ENCODE measurements at places on chromosomes 4 and X.

DNA sequence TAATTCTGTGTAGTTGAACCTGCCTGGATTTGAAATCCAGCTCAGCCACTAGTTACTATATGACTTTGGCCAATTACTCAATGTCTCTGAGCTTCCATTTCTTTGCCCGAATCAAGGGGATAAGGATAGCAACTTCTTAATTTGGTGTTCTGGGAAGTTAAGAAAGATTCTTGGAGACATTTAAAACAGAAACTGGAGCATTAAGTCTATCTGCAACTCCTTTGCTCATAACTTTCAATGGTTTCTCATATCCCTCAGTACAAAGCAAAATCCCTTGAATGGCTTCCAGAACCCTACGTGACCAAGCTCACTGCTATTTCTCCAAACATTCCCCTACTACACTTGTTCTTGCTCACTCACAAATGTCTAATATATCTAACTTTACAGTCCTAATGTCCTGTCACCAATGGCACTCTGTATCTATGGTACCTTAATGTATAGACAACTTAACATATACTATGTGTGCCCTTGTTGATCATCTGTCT, 849.1 kb upstream of the SLIT2 start:
- DNase-seq: no peak

DNA sequence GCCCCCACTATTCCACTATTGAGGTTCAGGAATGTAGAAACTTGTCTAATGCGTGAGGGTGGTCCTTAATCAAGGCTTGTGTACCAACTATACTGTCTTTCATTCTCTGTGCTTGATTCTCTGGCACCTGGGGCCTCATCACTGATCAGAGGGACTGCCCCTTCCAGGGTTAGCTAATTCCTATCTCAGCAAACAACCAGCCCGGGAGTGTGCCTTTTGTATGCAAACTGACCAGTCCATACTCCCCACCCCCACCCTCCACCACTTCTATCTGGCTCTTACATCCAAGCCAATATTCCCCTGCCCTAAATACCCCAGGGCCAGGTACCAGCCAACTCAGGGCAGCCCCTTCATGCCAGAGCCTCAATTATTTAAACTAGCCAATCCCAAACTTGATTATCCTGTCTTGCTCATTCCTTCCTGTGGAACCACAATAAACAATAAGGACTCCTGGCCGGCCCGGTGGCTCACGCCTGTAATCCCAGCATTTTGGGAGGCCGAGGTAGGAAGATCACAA, 59.3 kb downstream of the FTHL17 start:
- no peak for DNase-seq

DNA sequence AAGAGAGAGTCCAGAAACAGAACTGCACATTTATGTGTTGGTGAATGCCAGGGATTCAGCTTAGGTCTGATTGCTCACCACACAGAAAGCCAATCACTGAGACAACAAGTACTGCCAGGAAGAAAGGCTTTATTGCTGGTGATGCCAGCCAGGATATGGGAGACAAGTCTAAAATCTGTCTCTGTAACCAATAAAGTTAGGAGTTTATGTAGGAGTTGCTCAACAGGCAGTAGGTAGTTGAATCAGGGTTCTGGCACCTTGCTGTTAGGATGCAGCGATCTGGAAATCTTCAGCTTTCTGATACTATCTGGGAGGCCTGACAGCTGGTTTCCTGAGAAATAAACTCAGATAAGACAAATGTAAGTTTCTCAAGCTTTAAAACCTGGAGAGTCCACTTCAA, 120.2 kb upstream of the ENPP6 start:
- no peak for DNase-seq

DNA sequence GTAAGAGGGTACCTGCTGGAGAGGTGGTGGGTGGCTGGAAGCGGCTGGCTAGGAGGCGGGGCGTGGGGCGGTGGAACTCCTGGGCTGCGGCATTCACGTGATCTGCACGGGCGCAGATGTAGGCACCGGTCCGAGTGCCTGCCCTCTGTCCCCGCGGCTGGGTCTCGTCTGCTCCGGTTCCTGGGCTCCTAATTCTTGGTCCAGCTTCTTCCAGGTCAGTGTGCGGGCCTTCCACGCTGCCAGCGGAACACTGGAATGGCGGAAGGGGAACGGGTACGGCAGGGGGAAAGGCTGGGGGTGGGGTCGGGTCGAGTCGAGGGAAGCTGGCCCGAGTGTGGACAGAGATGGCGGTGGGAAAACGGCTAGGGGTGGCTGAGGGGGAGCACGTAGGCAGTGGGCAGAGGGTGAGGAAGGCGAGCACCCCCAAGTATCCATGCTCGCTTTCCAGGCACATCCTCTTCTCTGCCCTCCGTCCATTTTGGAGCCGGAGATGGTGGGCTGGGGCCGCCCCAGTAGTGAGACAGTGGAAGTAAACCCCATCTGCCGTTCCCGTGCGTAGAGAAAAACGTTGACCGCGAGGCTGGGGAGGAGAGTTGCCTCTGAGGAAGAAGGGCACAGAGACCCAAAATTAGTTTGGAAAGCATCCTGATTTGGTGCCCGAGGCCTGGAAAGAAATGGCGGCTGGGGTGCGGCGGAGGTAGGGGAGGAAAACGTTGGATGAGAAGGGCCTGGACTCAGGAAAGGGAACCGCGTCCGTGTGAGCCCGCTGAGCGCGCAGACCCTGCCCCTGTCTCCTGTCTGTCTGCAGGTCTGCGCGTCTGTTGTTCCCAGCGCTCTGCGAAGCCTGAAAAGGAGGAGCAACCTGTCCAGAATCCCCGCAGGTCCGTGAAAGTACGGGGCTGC, at the start of gene TCEAL4:
TSS of gene TCEAL4 (plus strand) at position 105 of the 903 bp plus-strand sequence. CDS start 1,161 bp downstream, outside the sequence.
- DNase-seq: peak; percentile 44

- DNase-seq: no peak
These were observed 170.2 kb upstream of the ETNPPL start for GRCh38 chr4:108933046-108933445.

GRCh38 chrX:142977128-142977914, 48.4 kb upstream of the SPANXN4 start:
- DNase-seq: no peak

DNA sequence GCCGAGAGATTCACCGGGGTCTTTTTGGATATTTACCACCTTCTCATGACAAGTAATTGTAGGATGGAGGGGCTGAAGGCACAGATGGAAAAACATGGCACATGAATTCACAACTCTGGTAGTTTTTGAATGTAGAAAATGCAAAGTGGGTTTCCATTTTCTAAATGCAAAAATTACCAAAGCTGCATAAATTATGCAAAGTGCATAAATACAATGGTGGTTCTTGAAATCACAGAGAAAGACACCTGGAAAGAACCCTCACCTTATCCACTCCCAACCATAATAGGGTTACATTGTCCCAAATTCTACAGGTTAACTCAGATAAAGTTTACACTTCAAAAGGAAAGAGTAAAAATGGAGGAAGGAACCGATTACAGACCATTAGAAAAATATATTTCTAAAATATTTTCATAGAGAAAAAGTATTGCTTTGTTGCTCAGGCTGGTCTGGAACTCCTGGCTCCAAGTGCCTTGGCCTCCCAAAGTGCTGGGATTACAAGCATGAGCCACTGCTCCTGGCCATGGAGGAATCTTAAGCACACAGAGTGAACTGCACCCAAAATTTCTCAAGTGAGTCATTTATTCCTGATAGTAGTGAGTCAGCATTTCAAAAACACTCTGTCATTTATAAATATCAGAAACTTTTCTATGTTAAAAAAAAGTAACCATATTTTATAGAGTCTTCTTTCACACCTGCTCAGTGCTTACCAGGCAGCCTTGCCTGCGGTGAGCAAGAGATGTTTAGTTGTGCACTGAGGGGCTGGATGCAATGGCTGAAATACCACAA, 101.4 kb downstream of the FIP1L1 start:
- DNase-seq: no peak

GRCh38 chr4:136768213-136768924, 763.9 kb downstream of the PCDH18 start:
- DNase-seq: no peak

GRCh38 chrX:149937871-149938426, 342 bp downstream of the EOLA2 start:
- DNase-seq: no peak

- no peak for DNase-seq
These were observed 624.2 kb downstream of the PCDH18 start for GRCh38 chr4:136908122-136908521.

DNA sequence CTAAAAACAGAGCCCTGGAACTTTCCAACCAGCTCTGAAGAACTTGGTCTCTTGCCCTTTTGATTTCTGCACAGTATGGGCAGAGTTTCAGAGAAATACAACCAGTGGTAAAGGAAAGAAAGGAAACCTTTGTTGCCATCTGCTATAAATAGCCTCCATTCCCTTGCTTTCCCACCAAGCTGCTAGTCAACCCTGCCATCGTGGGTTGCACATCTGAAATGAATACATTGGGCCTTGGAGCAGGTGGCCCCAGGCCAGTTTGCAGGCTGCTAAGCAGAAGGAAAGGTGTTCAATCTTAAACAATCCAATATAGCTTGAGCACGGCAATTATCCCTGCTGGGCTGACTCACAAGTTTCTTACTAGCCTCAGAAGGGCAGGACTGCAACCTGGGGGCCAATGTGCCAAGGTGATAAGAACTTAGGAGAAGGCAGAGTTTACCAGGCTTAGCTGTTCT, 142.5 kb downstream of the PPARGC1A start:
- no peak for DNase-seq

DNA sequence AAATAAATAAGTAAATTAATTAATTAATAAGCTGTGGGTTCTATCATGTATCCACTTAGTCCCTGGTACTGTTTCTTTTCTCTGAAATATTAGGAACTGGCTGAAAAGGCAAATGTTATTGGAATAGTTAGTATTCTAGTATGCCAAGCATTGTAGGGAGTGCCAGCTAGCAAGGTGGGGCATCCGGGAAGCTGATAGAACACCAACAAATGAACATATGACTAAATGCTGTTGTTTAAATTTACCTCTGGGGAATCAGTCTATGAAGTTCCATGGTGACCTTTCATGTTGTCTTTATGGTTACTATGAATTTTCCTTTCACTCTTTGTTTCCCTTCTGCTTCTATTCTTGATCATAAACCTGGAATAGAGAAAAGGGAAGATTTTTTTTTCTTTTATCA, 32.7 kb downstream of the NUDT6 start:
- DNase-seq: no peak

DNA sequence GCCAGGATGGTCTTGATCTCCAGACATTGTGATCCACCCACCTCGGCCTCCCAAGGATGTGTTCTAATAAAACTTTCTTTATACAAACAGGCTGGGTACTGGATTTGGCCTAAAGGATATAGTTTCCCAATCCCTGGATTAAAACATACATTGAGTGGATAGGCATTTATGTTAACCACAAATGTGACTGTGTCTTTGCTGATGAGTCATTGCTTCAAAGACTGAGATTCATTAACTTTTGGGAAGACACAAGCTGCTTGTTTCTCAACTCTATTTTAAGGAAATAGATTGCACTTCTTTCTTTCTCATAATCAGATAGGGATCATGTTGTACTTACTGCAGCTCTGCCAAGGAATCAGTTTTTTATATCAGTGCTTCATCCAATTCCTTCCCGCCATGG, 131.3 kb upstream of the AGA start:
- no peak for DNase-seq

DNA sequence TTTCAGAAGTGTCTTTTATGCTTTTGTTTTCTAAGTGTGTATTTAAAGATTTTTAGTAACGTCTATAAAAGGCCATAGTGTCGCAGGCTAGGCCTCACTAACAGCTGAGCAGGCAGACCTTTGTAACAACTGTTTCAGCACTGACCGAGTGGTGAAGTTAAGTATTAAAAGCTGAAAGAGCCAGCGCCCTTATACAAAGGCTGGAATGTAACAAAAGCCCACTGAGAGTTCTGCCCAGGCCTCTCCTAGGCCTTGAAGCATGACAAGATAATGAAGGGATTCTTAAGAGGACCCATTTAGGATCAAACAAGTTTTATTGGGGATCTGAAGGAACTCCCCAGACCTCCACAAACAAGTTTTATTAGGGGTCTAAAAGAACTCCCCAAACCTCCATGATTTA, 722.5 kb upstream of the PRKX start:
- no peak for DNase-seq

DNA sequence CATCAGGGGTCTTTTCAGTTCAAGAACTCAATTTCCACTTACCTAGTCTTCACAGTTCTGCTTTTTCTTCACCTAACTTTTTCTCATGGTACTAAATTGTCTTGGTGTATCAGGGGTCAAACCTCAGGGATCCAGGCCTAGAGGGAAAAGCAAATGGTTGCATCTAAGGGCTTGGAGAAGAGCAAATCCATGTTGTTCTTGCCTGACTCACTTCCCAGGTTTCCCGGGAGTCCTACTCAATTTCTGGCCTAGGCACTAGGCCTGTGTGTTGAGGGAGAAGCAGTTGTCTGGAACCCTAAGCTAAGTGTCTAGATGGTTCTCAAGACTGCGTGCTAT, 191.9 kb upstream of the STK26 start:
- DNase-seq: no peak

- DNase-seq: no peak
These were observed 172.1 kb downstream of the CBR4 start for GRCh38 chr4:168837922-168838321.

DNA sequence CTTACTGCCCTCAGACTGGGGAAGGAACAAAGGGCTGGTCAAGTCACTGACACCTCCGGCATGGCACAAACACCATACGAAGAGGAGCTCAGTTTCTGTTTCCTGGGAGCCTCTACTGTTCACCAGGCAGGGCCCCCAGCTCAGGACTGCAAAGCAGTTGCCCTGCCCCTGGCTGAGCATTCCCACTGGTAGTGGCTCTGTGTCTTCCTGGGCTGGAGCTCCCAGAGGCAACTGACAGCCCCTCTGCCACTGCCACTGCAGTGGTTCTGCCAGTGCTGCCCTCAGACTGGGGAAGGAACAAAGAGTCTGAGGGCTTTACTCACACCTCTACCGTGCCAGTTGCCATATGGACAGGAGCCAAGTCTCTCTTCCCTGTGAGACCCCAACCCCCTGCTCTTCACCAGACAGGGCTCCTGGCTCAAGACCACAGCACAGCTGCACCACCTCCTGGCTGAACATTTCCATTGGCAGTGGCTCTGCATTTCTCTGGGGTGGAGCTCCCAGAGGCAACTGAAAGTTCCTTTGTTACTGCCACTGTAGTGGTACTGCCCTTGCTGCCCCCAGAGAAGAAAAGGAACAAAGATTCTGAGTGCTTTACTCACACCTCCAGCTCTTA, 67.9 kb downstream of the SMARCA5 start:
- no peak for DNase-seq

GRCh38 chr4:23174179-23174578, 481.4 kb downstream of the GBA3 start:
- DNase-seq: no peak

DNA sequence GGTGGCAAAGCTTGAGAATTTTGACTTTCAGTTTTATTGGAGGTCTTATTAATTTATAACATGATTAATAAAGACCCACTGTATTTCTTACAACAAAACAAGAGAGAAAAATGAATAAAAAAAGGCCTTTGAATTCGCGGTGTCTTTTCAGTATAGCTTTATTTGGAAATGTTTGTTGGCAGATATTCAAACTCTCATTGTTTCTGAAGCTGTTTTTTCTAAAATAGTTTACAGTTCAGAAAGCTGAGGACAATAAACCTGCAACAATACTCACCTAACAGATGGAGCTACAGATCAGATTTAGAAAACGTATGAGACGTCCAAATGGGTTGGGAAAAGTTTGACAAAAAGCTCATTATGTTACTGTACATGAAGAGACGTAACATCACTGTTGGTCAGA, 2.4 kb upstream of the SPARCL1 start:
- DNase-seq: no peak

All from stimulated activated effector memory CD8-positive, alpha-beta T cell treated with anti-CD3 and anti-CD28 coated beads, Interleukin-12 subunit alpha, Interleukin-12 subunit beta, amount 100 ng/mL, for 72 hours (primary cell).